ENCODE measurements at places on chromosomes 11 and 22.

DNA sequence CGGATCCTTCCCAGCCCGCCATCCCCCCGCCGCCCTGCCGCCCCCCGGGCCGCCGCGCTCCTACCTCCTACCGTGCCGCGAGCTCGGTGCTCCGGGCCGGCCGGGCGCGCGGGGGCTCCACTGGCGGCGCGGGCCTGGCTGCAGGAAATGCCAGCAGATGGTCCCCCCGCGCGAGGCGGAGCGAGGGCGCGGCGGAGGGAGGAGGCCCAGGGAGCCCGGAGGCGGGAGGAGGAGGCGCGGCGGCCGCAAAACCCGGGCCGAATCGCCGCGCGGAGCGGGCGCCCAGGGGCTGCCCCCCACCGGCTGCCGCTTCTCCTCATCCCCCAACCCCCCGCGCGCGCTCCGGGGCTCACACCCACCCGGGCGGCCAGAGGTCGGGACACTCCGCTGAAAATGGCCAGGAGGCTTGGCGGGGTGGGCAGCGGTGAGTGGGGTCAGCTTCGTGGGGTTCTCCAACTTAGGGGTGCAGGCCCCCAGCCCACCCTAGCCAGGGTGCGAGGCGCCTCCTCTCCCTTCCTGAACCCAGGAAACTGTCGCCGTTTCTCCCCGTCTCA lies at the start of gene OSBPL5:
Gene OSBPL5, minus strand, starts transcription at position 159 of the 554 bp plus-strand sequence. CDS start 36,162 bp downstream, outside the sequence.
- DNase-seq = no peak

DNA sequence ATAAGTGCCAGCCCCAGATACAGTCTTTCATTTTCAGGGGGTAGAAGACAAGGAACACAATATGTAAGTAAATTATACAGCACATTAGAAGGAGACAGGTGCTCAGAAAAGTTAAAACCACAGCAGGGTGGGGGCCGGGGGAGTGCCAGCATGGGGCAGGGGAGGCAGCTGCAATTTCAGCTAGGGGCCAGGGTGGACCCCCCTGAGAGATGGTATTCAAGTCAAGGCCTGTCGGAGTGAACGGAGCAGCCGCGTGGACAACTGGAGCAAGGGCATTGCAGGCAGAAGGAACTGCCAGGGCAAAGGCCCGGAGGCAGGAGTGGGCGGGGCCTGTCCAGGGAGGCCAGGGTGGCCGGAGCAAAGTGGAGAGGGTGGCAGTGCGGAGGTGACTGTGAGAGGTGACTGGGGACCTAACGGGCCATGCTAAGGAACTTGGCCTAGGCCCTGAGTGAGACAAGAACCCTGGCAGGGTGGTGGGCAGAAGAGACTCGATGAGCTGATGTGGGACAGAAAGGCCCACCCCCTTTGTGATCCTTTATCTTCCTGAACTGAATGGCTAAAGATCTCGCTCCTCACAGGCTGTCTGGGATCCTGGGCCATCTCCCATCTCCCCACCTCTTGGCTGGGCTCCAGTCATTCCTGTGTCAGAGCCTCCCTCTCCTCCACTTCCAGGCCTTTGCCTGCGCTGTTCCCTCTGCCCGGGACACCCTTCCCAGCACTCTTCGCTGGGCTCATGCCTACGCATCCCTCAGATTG lies 22.4 kb upstream of the FLRT1 start:
- no peak for DNase-seq

GRCh38 chr22:35928285-35928798 lies 100.3 kb downstream of the RBFOX2 start:
- no peak for DNase-seq

DNA sequence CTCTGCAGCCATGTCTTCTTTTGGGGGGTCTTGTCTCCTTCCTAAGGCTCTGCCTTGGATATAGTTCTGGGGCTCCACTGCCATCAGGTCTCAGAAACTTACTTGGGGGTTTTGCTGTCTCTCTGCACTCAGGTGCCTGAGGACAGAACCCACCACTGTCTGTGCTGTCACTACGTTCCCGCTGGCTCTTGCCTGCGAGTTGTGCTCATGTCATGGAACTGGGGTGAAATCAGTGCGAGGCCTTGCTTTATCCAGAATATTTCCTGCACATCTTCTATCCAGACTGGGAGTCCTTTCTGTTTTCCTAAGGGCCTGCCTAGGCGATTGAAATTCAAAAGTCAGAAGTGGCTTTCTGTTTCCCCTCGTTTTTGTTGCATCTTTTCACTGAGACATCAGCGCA lies 6.6 kb upstream of the USP2 start:
- DNase-seq = no peak

DNA sequence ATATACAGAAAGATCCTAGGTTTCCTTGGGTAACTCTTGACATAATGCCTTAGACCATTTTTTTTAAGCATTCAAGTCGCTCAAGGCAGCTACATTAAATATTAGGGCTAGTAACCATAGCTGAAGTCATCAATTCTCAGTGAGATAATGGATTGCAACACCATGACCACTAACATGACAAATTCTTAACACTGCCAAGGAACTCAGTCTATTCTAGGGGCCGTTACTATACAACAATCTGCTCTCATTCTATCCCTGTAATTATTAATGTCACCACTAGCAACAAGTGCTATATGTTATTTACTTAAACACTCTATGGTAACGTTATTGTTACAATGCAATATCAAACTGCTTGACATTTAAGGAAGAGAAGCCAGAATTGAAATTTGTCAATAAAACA lies 3.2 kb upstream of the STK33 start:
- DNase-seq = no peak

- DNase-seq = no peak
Observed at GRCh38 chr11:75582895-75583717, 21.1 kb downstream of the SERPINH1 start.

All from cerebellar nuclear complex (tissue), 1 donor.